ENCODE measurements at places on chromosomes 7 and 10.
A peak's percentile ranks its signal among the peaks of the same experiment; 100 is the strongest.

DNA sequence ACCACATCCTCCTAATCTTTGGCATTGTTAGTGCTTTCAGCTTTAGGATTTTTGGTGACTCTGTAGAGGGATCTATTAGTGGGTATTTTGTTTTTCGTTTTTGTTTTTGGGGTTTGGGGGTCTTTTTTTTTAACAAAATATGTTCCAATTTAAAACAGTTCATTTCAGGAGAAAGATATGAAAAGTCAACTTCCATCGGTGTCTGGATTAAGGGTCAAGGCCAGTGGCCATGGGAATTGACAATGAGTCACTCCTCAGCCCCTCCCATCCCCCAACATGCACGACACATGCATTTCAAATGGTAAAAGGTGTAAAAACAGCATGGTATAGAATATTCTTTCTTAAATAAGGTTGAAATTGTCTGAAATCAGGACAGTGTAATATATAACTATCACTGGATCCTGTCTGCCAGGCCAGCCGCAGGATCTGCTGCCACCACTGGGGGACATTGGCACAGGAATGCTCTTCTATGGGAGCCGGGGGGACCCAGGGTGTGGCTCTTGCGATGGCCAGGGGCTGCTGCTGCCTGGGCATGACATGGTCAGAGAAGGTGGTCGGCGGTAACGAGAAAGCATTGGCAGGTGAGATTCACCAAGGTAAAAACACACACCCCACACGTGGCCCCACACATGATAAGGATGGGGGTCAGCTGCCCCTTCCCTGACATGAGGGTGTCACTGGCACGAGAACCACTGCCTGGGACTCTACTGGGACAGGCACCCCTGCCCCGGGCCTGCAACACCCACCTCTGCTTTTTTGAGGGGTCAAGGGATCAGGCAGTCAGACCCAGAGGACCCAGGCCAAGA is 126.2 kb upstream of the KCTD7 start:
- DNase-seq: no peak

- DNase-seq: no peak
Observed at GRCh38 chr7:12300415-12300814, 89.3 kb downstream of the TMEM106B start.

GRCh38 chr10:25493122-25493893 is 318.5 kb downstream of the GPR158 start:
- no peak for DNase-seq

GRCh38 chr7:95999481-95999880 is 227.1 kb downstream of the DYNC1I1 start:
- DNase-seq: no peak

- no peak for DNase-seq
Observed at GRCh38 chr7:69285854-69286253, 312.4 kb upstream of the AUTS2 start.

GRCh38 chr10:60288256-60288655 is 101.4 kb downstream of the ANK3 start:
- DNase-seq: no peak

DNA sequence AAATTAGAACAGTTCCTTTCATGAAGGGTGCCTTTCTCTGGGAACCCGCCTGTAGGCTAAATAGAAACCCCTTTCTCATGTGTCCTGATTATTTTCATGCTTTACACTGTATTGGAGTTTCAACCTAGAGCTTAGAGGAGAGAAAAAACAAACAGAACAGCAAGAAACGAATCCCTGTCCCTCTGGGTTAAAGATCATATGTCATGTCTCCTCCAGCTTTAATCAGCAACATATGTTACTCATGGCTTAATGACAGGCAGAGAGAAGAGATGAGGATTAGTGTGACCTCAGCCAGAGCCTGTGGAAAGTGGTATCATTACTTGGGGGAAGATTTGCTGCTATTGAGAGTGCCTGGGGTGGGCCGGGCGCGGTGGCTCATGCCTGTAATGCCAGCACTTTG is 32.1 kb downstream of the CRCP start:
- no peak for DNase-seq

GRCh38 chr10:78706256-78706655 is 362.5 kb upstream of the ZMIZ1 start:
- DNase-seq: no peak

GRCh38 chr7:3245721-3246120 is 55.3 kb upstream of the SDK1 start:
- DNase-seq: no peak

- no peak for DNase-seq
Observed at GRCh38 chr10:4227586-4227985, 442.6 kb upstream of the KLF6 start.

- DNase-seq: no peak
Observed at GRCh38 chr10:83835945-83836745, 303.2 kb upstream of the GHITM start.

- DNase-seq: peak; percentile 87
Observed at GRCh38 chr10:79007421-79008319, 61.1 kb upstream of the ZMIZ1 start.

DNA sequence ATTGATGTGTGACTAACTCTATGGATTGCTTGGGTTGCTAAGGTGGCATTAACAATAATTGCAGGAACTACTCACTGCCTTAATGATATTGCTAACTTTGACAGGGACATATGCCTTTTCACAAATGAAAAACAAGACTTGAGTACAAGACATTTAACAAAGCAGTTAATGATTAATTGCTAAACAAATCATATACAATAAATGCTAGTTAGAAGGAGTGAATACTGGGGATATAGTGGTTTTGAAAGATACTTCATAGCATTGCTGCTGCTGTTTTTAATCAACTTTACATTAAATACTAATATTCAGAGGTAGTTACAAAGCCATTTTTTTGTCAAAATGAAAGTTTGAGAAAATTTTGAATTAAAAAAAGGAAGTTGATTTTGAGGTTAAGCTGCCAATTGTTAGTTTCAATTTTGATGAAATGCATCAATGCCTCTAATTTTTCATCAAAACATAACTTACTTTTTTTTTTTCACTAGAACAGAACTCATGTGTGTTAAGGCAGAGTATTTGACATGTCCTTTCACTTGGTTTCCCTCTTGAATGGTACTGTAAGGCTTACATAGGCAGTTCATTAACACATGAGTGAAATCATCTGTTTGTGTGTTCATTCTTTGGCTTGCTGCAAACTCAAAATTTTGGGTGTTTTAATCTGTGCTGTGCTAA is 106.2 kb upstream of the SEMA3D start:
- no peak for DNase-seq

GRCh38 chr10:117391436-117392205 is 16.4 kb upstream of the PDZD8 start:
- peak; percentile 41 for DNase-seq

- no peak for DNase-seq
Observed at GRCh38 chr7:32037650-32038198, 32.5 kb downstream of the PDE1C start.

GRCh38 chr10:43863859-43864591 is 215.3 kb upstream of the ZNF32 start:
- peak; percentile 47 for DNase-seq

DNA sequence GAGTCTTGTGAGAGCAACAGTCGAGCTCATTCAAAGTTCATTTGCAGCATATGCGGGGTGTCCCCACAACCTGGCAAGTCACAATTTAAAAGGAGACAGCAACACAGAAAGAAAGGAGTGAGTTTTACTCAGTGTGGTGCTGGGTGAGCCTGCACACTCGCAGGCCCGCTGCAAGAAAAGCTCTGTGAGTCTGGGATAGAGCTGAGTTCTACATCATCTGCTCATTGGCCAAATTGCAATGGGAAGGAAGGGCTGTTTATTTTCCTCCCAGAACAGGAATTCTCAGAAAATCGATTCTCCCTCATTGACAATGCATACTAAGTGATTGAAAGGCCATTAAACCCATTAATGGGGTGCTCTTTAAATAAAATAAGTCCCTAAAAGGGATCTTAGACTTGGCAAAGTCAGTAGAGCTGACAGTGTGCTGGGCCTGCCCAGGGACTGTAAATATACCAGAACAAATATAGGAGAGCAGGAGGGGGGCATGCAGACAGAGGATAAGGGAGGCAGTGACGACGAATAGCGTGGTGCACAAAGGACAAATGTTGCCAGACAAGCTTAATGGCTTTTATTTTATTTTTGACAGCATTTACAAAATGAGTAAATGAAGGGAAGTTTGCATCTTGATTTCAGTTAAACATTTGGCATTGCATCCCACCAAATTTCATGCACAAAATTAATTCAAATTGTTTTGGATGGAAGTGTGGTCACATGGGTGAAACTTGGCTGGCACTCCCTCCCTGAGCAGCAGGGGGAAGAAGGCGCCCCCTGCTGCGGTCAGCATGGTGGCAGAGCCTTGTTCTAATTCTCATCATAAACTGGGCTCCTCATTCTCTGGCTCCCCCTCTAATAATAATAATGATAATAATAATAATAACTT is 215.7 kb downstream of the SNX10 start:
- DNase-seq: no peak

All from psoas muscle (tissue), 8 donors.